GOT3 (cell line): ENCODE measurements at places on chromosomes 13 and 19.

DNA sequence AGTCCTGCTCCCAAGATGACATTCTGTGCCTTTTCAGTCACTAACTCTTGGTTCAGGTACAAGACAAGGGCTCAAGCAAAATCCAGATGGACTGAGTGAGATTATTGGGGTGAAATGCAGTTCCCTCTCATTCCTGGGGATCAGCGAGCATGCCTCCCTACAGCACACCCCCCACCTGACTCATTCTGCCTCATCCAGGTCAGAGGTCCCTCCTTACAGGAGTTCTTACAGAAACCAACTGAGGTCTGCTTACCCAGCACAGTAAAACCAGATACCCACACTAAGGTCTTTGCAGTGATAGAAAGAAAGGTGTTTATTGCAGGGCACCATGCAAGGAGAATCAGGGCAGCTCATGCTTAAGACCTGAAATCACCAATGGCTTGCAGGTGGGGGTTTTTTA, 21.6 kb upstream of the MRI1 start:
- no peak for DNase-seq

DNA sequence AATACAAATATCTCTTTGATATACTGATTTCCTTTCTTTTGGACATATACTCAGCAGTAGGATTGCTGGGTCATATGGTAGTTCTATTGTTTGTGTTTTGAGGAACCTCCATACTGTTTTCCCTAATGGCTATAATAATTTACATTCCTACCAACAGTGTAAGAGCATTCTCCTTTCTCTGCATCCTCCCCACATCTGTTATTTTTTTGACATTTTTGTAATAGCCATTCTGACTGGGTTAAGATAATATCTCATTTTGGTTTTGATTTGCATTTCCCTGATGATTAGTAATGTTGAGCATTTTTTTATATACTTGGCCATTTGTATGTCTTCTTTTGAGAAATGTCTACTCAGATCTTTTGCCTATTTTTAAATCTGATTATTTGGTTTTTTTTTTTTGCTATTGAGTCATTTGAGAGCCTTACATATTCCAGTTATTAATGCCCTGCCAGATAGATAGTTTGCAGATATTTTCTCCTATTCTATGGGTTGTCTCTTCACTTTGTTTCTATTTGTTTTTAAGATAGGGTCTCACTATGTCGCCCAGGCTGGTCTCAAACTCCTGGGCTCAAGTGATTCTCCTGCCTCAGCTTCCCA, 95.7 kb downstream of the FNDC3A start:
- no peak for DNase-seq

DNA sequence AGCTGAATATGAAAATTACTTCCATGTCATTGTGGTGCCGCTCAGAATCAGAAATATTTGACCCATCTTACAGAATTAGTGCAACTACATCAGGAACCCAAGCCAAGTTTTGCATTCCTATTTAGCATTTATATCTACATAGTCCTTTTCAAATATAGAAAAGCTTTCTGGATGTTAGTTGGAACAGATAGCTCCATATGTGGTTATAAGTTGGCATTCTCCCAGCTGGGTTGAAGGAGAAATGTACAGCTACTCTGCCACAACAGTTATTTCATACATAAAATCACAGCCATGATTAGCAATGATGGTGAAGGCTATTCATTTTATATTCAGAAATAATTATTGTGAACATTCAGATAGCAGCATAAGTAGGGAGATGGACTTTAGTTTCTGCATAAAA, 28.2 kb downstream of the HPN start:
- no peak for DNase-seq

GRCh38 chr19:1924320-1924961, 16.5 kb upstream of the CSNK1G2 start:
- DNase-seq, result no peak

GRCh38 chr19:4712771-4713170, 10.9 kb downstream of the DPP9 start:
- no peak for DNase-seq

DNA sequence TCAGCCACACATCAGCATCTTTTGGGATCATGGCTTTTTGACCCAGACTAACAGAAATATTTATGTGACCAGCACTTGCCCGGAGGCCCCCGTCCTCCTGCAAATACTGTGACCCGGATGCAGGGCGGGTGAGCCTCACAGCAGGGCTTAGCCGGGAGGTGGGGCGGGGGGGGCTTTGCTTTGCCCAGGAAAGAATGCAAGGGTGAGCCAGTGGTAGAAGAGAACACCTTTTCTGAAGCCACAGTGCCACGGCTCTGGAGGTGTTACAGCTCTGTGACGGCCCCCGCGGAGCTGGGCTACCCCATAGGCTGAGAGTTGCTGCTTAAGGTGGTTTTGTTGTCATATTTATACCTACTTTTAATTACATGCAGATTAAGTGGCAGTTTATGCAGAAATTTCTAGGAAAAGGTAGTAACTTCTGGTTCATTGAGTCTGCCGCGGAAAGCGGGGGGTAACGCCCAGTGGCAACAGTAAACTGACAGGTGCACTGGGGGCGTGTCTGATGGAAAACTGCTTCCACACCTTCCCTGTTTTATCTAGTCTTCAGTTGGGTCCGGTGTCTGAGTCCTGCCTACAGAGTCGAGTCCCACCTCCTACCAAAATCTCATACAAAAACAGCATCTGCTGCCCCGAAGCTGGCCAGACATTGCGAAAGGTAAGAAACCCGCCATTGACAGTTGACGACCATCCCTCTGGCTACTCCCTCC, 187.9 kb downstream of the TEX29 start:
- DNase-seq, result no peak

- no peak for DNase-seq
Measured at GRCh38 chr19:2834294-2834871, 6.9 kb upstream of the ZNF555 start.

GRCh38 chr19:15268928-15269253, 36.6 kb upstream of the EPHX3 start:
- no peak for DNase-seq

- DNase-seq, result no peak
Measured at GRCh38 chr13:34577051-34577450, 365.0 kb upstream of the NBEA start.

GRCh38 chr19:4714016-4714415, 9.6 kb downstream of the DPP9 start:
- no peak for DNase-seq

- DNase-seq, result no peak
Measured at GRCh38 chr19:30666301-30666803, 294.2 kb downstream of the ZNF536 start.

DNA sequence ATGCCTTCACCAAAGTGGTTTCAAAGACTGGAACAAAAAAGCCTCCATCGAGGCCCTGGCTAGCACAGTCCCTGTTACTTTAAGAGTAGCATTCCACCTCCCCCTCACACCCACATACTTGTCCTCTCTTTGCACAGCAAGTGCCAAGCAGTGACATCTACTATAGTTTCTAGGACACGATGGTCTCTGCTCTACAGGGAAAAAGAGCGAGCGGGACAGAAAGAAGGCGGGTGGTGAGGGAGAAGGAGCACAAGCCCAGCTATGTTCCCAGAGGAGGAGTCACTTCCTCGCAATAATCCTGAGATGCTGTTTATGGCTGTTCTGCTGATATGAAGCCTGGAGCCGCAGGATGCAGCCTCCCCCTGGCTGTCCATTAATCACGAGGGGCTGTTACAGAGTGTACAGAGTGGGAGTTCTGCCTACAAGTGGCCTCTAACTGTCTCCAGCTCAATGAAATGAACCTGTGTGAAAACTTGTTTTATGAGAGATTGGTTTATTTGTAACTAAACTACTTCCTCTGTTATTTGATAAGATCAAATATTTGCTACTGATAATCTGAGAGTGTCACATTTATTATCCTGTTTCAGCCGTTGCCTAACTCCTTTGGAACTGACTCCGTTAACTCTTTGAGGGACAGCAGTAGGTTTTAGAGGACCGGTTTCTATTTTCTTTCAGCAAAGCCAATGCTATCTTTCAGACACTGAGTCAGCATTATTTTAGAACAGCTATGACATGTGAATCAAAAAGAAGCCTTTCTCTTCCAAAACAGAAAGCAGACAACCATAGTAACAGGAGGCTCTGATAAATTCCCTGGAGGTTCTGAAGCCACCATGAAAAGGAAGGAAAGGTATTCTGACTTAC, 208.0 kb downstream of the SPRY2 start:
- no peak for DNase-seq

- DNase-seq, result no peak
Measured at GRCh38 chr19:793806-794205, 3.4 kb upstream of the PTBP1 start.

DNA sequence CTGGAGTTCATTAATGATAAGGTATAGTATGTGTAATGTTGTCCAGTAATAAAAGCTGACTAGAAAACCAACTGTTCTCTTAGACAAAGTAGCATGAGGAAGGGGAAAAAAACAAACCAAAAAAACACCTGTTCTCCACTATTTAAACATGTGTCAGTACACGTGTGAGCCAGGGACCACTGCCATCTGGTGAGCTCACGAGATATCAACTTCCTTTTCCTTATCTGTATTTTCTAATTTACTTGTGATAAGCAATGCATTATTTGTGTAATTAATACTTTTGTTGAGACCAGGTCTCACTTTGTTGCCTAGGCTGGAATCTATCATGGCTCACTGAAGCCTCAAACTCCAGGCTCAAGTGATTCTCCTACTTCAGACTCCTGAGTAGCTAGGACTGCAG, 4.3 kb upstream of the SIX5 start:
- DNase-seq, result no peak

GRCh38 chr13:57345526-57345925, 178.5 kb downstream of the PRR20E start:
- DNase-seq, result no peak

DNA sequence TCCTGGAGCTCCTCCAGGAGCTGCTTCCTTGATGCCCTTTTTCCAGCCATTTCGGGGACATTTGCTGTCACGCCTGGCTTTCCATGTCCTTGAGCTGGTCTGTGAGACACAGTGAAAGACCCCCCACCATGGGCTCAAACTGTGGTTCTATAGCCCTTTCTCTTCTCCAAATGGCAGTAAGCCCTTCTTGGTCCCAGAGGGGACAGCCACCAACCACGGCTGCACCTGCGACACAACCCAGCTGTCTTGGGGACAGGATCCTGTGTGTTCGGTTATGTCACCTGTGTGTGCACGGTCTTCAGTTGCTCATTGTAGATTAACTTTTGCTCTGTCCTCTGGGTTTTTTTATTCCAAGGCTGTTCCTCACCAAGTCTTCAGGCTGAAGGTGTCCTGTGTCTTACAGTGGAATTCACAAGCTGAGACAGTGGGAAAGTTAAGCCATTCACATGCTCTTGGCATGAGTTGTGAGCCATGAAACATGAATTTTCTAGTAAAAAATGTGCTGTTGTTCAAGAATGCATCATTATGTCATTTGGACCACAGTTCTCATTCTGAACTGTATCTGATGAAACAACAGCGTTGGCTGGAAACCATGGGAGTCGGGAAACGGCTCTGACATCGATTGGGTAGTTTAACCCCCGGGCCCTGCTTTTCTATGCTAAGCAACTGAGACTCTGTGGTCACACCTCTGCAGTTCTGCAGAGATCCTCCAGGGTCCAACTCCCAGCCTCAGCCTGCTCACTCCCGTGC, 129.5 kb upstream of the MCF2L start:
- no peak for DNase-seq

- DNase-seq, result no peak
Measured at GRCh38 chr13:101838323-101838722, 385.8 kb downstream of the ITGBL1 start.

- DNase-seq, result no peak
Measured at GRCh38 chr19:54271106-54271505, 9.8 kb downstream of the LILRB2 start.
